ENCODE measurements at places on chromosomes 6 and 20. TPM values are rescaled to one million over a fixed set of nuclear protein-coding genes. Genes with fewer than 3 reads are reported as not detected.

DNA sequence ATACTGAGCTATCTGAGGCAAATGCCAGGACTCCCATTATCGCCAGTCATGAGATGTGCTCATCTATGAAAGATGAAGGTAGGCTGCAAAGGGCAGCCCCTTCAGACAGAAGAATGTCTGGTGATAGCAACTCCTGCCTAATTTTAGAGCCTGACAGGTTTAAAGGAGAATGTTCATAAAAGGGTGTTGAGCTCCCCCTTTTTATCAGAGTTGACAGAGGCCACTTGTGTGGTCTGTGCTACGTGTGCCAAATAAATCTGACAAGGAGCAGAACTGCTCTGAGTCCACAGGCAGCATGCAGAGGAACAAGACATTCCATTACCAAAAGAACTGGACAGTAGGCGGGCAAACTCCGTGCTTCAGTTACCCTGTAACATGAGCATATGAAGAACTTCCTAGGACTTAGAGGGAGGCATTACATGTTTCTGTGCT is 101.8 kb downstream of the PREP start:
- no peak for DNase-seq

- no peak for DNase-seq
Measured at GRCh38 chr20:10682939-10683338, 9.1 kb upstream of the JAG1 start.

The CALHM6 gene
- 3.1 TPM for total RNA-seq

The EYS gene
- total RNA-seq = 0.10 TPM

The WFDC9 gene
- total RNA-seq = not detected

The HSPA1L gene
- 0.87 TPM for total RNA-seq

- DNase-seq = no peak
Measured at GRCh38 chr6:122308074-122308473, 91.4 kb upstream of the HSF2 start.

GRCh38 chr6:26016245-26016962 is 53.8 kb downstream of the TRIM38 start:
- DNase-seq = no peak

DNA sequence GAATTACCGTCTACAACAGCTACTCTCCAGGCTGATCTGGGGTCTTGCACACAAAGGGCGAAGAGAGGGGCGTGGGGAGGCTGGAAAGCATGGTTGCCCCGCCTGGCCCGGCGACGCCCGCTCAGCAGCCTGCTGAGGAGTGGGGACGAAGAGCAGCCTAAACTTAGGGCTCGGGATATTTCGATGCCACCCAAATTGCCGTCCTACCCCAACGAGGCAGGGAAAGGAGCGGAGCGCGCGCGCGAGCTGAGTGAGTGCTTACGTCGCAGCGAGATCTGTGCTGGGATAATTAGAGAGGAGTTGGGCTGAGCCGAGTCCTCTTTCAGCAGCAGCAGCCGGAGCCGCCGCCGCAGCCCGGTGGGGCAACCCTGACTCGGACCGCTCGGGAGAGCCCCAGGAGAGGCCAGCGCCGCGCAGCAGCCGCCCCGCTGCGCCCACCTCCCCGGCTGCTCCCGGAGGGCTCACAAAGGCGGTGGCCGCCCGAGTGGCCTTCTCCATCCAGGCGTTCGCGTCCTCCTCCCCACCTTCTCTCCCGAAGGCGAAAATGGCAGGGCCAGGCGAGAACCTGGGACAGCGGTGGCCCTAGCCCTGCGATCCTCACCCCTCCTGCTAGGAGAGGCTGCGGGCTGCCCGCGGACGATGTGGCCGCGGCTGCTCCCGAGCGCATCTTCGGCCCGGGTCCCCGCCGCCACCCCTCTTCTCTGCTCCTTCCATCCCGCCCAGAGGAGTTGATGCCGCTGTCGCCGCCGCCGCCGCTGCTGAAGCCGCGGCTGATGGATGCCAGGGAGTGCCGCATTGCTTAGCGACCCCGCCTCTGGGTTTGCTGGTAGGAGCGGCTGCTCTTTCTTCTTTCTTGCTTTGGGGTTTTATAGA is at the start of gene CLVS2:
Gene CLVS2, plus strand, starts transcription at position 315 of the 873 bp plus-strand sequence. CDS start 1,543 bp downstream, outside the sequence.
- DNase-seq = no peak

GRCh38 chr6:53316142-53316541 is 32.6 kb downstream of the ELOVL5 start:
- DNase-seq = no peak

The MAFB gene
- 0.35 TPM for total RNA-seq

Measured in renal cortical epithelial cell (primary cell).